NCI-H510A (cell line): ENCODE measurements at places on chromosomes 3 and 15.
A peak's percentile ranks its signal among the peaks of the same experiment; 100 is the strongest.

DNA sequence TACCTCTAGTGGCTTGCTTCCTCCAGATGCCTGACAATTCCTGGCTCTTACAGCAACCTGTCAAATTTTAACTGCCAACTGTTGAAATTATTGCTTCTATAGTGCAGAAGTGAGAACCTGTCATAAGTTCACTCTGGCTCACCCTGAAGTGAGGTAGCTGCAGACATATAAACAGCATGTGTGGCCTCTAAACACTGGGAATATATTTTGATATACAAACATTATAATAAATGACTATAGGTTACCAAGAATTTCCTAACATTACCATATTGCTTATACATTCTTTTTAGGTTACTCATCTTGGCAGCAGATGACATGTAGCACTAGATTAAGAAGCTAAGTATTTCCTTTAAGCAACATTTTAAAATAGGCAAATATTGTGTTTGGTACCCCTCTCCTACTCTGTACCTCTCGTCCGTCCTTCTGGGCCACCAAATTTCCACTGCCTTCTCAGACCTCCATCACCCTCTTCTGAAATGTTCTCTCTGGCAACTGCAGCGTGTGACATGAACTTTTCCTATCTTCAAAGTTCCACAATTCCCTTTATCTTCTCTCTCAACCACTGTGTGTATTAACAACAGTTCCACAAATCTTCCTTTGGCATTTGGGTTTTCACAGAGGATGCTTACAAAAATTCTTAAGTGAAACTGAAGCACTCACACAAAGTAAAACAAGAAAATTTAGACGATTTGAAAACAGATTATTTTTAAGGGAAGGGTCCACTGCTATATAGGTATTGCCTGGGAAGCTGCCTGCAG, 15.3 kb upstream of the XXYLT1 start:
- no peak for DNase-seq

GRCh38 chr3:24678021-24678420, 183.4 kb upstream of the THRB start:
- no peak for DNase-seq

- DNase-seq, result no peak
Measured at GRCh38 chr3:49966233-49966942, 26.4 kb downstream of the RBM6 start.

- no peak for DNase-seq
Measured at GRCh38 chr15:25176991-25177954, 222.5 kb downstream of the SNRPN start.

DNA sequence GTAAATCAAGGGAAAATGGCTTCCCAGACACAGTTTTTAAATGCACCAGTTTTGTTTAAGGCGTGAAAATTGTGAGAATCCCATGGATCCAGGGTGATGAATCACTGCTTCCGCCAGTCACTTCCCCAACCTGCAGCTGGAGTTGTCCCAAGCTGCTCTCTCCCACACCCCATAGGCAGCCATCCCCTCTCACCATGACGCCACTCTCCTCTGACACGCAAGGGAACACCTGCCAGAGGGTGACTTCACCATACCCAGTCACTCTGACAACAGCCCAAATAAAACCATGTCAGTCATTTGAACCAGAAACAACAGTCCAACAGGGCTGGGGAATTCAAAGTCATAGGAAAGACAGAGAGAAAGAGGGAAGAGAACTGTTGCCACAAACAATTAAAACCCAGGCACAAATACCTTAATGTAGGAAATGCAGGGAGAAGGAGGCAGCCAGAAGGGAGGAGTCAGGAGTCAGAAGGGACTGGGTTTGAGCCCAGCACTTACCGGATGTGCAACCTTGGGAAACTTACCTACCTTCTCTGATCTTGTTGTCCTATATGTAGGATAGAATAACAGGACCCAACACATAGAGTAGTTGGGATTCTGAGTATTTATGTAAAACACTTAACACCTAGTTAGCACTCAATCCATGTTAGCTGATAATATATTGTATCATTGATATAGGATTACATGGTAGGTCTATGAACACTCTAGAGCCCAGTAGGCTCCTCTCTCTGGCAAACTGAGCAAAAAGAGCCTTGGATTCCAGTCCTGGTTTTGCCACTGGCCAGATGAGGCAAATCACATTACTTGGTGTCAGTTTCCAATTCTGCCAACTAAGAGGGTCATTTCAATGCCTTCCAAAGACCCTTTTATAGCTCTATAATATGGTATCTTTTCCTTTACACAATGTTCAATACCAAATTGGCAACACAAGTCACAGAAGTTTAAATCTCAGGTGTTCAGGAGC, 326.3 kb upstream of the ICE2 start:
- no peak for DNase-seq

DNA sequence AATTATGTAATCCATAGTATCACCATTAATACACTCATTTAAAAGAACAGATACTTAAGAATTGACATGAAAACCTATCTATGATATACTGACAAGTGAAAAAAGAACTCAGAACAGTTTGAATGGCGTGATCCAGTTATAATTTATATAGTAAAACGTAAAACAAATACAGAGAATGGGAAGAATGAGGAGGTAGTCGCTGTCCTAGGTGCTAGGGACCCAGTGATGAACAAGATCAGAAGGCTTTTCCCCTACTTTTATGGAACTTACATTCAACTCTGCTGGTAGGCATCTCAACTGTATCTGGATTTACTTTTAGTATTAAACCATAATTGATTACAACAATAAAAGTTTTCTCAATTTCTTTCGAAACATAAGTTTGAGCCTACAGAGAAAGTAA, 31.8 kb downstream of the GSK3B start:
- DNase-seq, result no peak

DNA sequence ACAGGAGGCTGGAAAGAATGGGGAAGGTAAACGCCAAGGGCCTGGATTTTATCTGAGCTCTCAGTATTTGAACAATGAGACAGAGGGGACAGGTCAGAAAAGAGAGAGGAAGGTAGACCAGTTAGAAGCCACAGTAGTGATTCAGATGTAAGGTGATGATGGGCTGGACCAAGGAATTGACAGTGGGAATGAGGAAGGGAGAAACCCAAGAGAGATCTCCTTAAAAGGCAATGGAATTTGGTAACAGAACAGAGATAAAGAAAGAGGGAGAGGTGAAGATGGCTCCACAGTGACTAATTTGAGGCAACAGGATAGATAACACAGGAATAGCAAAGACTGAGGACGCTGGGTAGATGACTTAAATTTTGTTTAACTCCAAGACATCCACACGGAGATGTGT, 11.4 kb upstream of the HEG1 start:
- DNase-seq, result no peak

- DNase-seq, result no peak
Measured at GRCh38 chr3:52070724-52071621, 14.6 kb upstream of the DUSP7 start.

DNA sequence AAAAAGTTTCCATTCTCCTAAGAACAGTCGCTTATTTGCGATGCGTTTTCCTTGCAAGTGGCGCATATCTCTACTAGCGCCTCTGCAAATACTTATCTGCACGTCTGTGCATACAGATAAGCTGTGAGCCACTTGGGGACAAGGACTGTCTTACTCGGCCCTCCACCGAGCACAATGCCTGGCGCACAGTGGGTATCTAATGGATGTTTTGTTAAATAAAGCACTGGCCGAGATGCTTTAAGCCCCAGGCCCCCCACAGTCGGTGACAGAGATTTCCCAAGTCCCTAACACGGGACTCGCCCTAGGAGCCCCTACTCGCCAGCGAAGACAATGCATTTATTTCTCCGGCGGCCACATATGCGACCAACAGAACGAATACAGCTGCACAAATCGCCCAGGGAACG, 503 bp downstream of the HLTF start:
- peak; percentile 3 for DNase-seq

- DNase-seq, result no peak
Measured at GRCh38 chr3:55105647-55106046, 177.8 kb upstream of the LRTM1 start.

DNA sequence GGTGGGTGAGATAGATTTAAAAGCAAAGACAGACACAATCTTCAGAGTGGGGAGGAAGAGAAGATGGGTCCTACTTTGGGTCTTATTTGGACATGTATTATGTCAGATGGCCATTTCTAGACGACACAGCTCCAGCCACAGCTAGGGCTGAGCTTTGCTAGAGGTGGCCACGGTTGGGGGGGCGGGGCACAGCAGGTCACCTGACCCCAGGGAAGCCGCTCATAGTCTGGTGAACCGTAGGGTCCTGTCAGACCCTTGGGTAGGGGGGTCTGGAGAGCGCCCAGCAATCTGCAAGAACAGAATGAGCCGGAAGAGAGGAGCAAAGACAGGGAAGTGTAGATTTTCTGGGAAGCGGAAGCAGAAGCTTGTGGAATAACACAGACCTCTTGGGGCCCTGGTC, 6.6 kb downstream of the EPB42 start:
- DNase-seq, result no peak

GRCh38 chr3:169146179-169146665, 517.3 kb downstream of the MECOM start:
- DNase-seq, result peak; percentile 22

DNA sequence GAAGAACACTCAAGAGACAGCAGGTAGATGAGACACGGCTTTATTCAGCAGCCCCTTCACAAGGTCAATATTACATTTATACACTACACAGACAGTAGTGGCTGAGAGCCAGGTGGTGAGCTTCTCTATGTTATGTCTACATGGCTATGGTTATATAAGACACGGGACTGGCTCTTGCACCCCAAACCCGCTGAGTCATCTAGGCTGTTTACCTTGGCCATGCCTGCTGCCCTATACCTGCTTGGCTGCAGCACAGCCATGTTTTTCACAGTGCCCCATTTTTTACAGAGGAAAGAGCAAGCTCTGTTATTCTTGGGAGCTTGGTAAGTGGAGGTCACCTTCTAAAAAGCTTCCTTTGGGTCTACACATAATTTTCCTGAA, 231.6 kb downstream of the IGSF11 start:
- no peak for DNase-seq

DNA sequence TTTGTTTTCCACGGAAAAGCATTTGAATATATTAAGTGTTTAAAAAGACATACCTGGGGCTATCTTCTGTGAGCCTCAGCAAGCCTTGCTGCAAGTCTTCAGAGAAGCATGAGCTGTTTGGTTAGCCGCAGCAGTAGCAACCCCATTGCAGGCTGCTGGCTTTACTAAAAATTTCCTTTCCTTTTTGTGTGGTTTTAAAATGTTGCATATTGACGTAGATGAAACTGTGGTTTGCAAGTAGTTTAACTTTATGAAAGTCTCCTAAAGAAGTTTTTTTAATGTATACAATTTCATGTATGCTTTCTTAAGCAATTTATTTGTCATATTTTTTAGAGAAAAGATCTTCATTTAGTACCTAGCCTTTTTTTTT, at the start of gene GPR171:
GPR171 (minus strand) TSS at position 166 of the 370 bp plus-strand sequence. CDS start 3,830 bp downstream, outside the sequence.
- DNase-seq, result no peak
